ENCODE measurements at places on chromosomes 3 and 15.

GRCh38 chr3:187198490-187198889, 1.2 kb downstream of the RTP1 start:
- no peak for DNase-seq

DNA sequence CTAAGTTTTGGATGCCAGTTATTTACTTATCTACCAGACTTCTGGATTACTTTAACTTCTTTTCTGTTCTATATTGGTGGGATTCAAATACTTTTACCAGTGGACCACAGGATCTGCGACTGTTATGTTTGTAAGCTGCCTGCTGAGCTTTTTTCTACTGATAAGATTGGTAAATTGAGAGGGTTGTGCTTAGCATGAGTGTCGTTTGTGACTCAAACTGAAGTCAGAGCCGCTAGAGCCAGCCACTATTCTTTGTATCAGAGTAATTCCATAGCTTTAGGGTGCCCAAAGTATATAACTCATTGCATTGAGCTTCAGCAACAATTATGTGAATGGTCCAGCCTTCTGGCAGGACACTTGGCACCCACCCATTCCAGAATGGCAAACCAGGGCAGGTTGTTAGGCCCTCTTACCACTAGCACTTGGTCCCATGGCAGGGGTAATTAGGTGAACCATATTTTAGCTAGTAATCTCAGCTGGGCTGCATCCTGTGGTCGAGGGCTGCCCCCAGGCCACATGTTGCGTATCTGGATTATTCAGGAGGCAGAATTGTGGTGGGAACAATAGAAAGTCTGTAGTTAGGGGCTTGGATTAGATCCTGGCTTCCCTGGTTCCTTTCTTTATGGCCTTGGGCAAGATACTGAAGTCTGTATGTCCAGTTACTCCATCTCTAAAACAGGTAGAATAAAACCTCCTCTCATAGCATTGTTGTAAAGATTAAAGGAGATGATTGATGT, 6.0 kb downstream of the PLCL2 start:
- DNase-seq = no peak

GRCh38 chr3:194632226-194632808, 902 bp downstream of the TMEM44 start:
- peak; percentile 11 for DNase-seq

GRCh38 chr3:78273326-78273725, 1233.4 kb downstream of the ROBO2 start:
- DNase-seq = no peak

- DNase-seq = peak; percentile 13
Measured at GRCh38 chr3:71684757-71685386, 40.3 kb downstream of the EIF4E3 start.

- DNase-seq = no peak
Measured at GRCh38 chr15:64122936-64123351, 27.2 kb downstream of the SNX1 start.

- DNase-seq = no peak
Measured at GRCh38 chr3:29525254-29525881, 244.5 kb downstream of the RBMS3 start.

- no peak for DNase-seq
Measured at GRCh38 chr3:37118163-37118562, 56.2 kb downstream of the LRRFIP2 start.

- DNase-seq = no peak
Measured at GRCh38 chr3:161054860-161055604, 50.1 kb downstream of the B3GALNT1 start.

GRCh38 chr3:8472549-8472948, 29.1 kb upstream of the LMCD1 start:
- no peak for DNase-seq

- no peak for DNase-seq
Measured at GRCh38 chr3:52237006-52237656, 1.8 kb downstream of the TWF2 start.

DNA sequence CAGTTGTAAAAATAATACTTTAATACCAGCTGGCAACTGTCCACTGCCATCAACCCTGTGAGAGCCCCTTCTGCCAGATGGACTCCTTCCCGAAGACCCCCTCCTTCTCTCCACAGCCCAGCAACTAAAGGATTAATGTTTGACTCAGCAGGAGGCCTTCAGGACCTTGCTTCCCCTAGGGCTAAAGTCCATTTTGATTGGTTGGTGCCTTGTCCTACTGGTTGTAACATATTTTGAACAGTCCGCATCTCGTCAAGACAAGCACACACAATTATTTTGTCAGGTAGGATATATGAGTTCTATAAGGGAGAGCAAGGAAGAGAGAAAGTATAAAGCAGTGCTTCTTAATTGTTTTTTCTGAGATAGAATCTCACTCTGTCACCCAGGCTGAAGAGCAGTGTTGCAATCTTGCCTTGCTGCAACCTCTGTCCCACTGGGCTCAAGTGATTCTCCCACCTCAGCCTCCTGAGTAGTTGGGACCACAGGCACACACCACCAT, 18.6 kb downstream of the ACOX2 start:
- DNase-seq = no peak

DNA sequence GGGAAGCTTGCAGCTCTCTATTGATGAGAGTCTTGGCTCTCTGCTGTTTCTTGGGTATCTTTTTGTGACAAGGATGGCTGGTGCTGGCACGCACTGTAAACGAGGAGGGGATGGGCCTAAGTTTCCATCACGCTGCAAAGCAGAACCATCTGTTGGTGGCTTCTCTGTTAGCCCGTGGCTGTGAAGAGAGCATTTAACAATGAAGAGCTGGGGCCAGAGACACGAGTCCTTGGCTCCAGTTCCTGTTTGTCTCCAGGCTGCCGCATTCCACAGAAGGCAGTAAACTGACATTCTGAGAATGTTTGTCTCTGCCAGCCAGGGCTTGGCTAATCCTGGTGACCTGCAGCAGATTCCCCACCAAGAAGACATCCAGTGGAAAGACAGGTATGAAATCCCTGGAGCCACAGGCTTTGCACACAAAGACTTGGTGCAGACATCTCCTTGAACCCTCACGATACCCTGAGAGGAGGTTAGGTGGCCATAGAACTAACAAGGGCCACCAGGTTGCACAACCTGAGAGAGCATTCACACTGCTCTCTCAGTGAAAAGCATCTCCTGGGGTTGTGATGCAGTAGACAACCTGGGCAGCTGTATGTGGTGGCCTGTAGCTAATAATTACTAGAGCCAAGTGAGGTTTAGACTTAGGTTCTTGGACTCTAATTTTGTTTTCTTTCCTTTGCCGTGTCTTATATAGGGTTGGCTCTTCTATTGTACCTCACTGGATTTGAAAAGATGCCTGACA, 130.9 kb downstream of the ASB7 start:
- DNase-seq = peak; percentile 44

GRCh38 chr15:84988909-84989644, 7.4 kb downstream of the PDE8A start:
- no peak for DNase-seq

DNA sequence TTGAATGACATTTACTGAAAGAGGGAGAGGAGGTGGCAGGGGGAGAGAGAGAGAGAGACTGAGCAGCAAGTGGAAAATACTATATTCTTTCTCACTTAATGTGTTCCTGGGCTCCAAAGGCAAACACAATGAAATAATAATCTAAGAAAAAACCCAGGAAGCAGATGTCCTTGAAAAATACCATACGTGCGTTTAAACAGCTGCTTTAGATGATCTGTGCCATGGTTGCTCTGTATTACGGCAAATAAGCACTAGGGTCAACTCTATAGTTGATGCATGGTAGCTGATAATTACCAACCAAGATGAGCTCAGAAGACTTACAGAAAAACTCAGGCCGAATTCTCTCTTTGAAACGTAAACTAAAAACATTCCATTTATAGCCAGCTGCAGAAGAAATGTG, 410.3 kb upstream of the TBL1XR1 start:
- DNase-seq = no peak

GRCh38 chr15:92130906-92131305, 262.8 kb upstream of the ST8SIA2 start:
- no peak for DNase-seq

GRCh38 chr3:87009271-87009670, 18.3 kb upstream of the VGLL3 start:
- DNase-seq = no peak

GRCh38 chr3:179450261-179450701, 989 bp downstream of the GNB4 start:
- no peak for DNase-seq

GRCh38 chr15:37372064-37372463, 271.7 kb upstream of the MEIS2 start:
- no peak for DNase-seq

DNA sequence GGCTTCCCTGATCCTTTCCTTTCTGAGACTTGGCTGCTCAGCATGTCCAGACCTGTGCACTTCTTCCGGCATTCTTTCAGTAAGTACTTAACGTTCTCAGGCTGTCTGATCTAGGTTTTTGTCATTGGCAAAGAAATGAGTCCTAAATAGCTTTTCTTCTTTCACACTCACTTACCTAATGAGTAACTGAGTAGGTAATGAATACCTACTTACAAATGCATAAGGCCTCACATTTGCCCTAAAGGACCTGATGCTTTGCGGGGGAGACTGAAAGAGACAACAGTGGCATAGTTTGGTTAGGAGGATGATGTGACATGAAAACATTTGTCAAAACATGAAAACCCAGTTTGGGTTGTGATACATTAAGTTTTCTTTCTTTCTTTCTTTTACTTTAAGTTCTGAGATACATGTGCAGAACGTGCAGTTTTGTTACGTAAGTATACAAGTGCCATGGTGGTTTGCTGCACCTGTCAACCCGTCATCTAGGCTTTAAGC, 516.7 kb upstream of the CFAP20DC start:
- no peak for DNase-seq

- DNase-seq = no peak
Measured at GRCh38 chr3:171028025-171028778, 1.7 kb upstream of the SLC2A2 start.

DNA sequence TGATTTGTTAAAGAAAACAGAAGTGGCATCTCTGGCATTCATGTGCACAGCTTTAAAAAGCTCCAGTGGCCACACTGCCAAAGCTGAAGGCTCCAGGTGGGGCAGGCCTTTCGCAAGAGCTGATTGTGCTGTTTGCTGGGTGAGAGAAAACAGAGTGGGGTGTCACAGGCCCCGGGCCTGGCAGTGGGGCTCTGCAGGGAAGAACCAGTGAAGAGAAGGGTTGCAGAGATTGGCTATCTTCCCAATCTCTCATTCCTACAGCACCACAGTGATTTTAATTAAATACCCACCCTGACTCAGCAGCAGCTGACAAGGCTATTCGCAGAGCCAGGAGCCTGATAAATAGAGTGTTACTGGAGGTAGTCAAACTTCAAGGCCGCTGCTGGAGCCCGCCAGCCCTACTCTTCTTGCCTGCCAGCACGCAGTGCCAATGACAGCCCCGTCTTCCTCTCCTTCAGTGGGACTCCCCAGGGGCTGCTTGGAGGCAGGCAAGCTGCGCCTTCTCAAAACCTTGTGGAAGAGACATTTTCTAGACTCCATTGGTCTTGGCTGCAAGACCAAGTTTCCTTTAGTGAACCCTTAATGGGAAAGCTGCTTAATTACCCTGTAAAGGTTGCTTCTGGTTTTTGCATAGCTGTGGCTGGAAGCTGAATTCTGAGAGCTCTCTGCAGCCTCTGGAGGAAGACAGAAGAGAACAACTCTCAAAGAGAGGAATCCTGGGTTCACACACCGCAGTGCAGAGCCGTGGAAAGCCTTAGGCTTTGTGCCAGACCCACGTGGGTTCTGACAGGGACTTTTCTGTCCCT, 225.8 kb upstream of the SLCO3A1 start:
- no peak for DNase-seq

DNA sequence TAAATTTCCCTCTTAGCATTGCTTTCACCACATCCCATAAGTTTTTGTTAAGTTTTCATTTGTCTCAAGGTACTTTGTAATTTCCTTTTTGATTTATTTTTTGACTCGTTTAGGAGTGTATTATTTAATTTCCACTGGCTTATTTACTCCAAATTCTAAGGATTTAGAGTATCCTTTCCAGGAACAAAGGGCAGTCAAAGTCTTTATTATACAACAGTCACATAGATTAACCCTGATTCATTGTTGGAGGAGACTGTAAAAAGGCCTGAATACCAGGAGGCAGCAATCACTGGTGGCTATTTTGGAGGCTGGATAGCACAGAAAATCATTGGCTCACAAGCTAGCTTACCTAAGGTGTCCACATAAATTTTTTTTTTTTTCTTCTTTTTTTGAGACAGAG, 39.9 kb downstream of the OIP5 start:
- no peak for DNase-seq

Data from HT-29 (cell line).